ENCODE measurements at places on chromosomes 12 and 14.
A peak's percentile ranks its signal among the peaks of the same experiment; 100 is the strongest.

GRCh38 chr14:47223656-47224055 lies 451.7 kb downstream of the MDGA2 start:
- DNase-seq: no peak

DNA sequence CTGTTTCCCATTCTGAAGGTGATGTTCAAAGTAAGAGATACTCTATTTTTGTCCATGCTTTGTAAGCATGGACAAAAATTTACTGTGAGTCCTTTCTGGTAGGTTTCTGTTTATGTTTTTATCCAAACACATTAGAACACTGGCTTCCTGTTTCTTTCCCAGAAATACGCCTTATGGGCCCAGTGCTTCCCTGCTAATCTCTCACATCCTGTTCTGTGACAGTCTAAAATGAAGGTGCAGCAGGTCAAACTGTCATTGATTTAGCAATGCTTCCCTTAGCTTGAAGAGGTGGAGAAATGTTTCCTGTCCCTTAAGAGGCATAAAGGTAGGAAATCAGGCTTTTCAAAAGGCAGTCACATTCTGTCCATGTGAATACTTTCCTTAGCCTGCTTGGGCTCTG lies 305.6 kb downstream of the RPS29 start:
- DNase-seq: no peak

DNA sequence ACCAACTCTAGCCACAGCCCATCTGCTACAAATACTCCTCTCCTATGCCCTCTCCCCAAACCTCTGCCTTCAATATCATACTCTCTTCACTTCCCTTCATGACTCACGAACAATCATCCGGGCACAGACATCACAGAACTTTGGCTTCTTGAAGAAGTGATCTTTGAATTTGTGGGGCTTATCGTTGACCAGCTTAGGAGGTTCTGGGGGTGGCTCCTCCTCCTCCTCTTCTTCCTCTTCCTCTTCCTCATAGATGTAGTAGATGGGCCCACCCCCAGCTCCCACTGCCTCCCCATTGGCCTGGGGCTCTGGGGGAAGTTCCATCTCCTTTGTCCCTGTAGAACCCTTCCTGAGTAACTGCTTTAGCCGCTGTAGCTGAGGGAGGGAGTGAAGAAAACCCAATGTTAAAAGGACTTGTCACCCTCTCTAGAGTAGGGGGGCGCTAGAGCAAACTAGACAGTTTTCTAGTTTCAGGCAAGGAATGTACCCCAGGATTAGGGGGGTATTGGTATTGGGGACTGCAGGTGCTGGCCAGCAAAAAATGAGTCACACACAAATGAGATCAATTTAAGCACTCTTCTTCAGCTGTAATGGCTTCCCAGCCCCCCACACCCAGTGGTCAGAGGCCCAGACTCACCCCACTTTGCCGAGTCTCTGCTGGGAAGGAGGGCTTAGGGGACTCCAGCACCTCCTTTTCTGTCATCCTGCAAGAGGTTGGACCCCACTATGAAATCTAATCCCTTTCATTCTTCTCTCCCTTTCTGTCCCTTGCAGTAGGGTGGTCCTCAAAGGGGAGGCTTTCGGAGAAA lies 1.8 kb downstream of the STAC3 start:
- peak; percentile 74 for DNase-seq

DNA sequence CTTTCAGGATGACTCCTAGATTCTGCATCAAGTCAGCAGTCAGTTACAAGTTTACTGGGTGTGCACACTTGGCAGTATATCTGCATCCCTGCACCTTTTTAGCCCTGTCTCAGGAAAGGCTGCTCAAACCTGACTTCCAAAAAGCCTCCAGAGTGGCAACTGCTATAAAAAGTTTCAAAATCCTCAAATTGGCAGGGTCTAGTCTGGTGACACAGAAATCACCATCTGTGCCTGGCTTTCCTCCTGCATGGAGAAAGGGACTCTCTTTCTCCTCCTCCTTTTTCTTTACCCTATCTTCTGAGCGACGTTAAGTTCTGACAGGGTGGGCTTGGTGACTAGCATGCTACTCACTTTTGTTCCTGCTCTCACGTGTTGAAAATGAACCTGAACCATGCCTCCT lies 679.5 kb downstream of the C12orf50 start:
- DNase-seq: no peak

Data from suppressor macrophage treated with lipopolysaccharide for 4 hours (primary cell).